Lung (tissue), 17 donors: ENCODE measurements at places on chromosomes 13 and 19. TPM values are rescaled to one million over a fixed set of nuclear protein-coding genes. Genes with fewer than 3 reads are reported as not detected.

The EXOSC5 gene
- polyA plus RNA-seq: 34.4 TPM

The ZNF382 gene
- polyA plus RNA-seq: 0.93 TPM

The EDNRB gene
- 43.8 TPM for polyA plus RNA-seq

The RUBCNL gene
- 6.0 TPM for polyA plus RNA-seq

The SIGLEC10 gene
- 248 TPM for polyA plus RNA-seq
